ENCODE measurements at places on chromosomes 1 and 21.

DNA sequence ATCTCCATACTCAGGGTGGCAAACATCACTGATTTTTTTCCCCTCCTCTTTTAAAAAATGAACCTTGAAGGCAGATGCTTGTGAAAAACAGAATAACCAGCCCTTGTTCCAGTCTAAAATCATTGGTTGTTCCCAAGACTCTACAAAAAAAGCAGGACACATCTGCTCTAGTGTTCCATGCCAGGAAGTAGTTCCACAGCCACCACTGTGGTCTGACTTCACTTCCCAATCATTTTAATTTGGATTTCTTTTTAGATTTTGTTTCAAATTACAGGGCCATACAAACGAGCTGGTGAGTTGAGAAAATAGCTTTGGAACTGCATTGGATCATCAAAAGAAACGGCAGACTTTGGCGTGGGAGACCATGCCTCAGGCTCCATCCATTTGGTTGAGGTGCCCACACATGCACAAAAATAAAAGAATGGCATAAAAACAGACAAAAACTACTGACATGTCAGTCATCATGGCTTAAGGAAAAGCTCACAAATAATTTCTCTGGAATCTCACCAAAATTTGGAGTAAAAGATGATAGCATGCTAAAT lies 210.0 kb downstream of the GABPA start:
- no peak for DNase-seq

GRCh38 chr1:199404976-199405375 lies 622.5 kb upstream of the NR5A2 start:
- no peak for DNase-seq

- DNase-seq = no peak
Observed at GRCh38 chr1:55423376-55423775, 208.2 kb upstream of the USP24 start.

DNA sequence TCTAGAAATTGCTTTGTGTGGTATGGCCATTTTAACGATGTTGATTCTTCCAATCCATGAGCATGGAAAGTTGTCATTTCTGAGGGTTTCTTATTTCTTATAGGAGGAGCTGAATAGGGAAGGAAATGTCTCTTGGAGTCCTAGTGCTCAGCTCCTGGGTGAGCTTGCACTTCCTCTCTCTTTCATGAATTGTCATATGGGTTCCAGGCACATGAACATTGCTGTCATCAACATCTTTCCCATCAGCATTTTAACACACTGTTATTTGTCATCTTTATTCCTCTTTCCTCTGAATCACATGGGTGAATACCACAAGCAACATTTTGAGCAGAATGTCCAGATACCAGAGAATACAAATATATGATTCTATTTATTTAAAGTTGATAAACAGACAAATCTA lies 23.4 kb downstream of the SLAMF6 start:
- DNase-seq = no peak

DNA sequence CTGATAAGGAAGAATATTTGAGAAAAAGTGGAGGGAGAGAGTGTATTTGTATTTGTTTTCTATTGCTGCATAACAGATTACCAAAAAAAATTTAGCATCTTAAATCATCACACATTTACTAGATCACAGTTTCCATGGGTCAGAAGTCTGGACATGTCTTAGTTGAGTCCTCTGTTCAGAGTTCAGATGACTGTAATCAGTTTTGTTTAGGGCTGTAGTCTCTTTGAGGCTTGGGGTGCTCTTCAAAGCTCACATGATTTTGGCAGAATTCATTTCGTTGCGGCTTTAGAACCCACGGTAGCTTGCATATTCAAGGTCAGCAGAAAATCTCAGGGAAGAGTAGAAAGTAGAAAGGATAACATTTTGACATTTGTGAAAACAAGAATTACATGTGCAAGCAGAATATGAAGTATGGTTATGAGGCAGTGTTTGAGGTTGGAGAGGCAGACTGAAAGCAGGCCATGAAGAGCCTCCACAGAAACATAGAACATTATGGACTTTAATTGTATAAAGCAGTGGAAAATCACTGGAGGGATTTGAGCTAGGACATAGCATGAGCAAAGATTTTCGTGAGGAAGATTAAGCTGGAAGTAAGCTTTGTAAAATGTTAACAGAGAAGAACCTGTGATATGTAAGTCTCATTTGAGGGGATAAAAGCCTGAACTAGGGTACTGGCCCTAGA lies 110.6 kb upstream of the GPR52 start:
- no peak for DNase-seq

DNA sequence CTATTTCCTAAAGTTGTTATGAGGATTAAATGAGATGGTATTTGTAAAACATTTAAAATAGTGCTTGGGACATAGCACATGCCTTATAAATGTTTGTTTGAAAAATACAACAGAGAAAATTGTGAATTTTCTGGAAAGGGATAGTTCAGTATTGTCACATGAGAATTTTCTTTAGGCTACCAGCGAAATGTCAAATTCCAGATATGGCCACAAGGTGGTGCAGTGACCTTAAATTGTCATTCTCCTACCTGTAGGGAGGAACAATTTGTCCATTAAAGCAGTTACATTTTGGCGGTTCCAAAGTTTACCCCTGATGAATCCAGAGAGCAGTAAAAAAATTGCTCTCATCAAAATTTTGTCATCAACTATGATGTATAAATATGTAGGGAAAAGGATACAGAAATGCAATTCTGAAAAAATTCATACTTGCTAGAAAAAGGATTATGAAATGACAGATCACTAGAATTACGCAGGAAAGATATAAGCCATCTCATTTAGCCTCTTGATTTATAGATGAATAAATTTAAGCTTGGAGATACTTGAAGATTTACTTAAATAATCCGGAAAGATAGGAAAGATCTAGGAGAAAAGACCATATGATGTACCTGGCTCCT lies 50.2 kb upstream of the TSHB start:
- peak; percentile 34 for DNase-seq

DNA sequence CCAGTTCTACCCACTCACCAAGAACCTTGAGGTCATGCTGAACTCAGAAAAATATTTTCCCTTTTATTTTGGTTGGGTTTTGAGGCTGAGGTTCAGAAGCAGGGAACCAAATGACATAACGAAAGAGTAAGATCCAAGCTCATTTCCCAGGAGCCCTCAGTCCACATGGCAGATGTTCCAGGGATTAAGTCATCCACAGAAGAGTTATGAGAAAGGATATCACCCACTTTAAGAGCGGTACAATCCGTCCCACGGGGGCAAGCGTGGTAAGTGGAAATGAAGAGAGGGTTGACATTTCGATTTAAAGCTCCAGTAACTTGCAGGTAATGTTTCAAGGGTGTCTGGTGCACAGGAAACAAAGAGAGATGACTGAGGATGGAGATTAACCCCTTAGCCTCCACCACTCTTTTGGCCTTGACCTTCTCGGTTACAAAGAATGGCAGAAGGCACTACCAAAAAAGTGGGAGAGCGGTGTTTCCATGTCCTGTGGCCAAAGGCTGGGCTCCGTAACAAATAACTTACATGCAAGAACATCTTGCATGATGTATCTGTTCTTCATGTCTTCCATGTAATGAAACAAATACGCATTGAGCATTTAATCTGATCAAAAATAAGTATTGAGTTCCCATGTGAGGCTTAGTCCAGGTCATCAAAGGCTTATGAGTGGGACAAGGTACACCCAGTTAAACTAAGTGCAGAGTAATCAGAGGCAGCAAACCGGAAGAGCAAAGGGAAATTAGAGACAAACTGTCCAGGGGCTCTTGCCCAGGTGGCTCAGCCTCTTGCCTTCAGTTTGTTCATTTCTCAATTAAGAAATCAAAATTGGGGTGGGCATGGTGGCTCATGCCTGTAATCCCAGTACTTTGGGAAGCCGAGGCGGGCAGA lies 241.4 kb downstream of the TOMM20 start:
- no peak for DNase-seq

DNA sequence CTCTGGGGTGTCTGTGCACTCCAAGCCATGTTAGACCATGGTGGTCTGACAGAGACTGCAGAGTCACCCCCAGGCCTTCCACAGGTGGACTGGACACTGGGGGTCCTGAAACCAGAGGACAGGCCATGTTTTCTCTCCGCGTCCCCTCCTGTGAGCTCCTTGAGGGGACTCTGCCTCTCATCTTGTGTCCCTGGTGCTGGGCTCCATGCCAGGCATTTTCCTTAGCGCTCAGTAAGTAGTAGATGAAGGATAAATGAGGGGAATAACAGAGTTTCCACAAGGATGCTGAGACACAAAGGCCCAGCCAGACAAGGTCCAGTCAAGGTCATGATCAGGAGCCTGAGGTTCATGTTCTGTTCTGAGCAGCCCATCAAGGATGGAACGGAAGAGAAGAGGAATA lies 57.4 kb downstream of the FAM163A start:
- no peak for DNase-seq

DNA sequence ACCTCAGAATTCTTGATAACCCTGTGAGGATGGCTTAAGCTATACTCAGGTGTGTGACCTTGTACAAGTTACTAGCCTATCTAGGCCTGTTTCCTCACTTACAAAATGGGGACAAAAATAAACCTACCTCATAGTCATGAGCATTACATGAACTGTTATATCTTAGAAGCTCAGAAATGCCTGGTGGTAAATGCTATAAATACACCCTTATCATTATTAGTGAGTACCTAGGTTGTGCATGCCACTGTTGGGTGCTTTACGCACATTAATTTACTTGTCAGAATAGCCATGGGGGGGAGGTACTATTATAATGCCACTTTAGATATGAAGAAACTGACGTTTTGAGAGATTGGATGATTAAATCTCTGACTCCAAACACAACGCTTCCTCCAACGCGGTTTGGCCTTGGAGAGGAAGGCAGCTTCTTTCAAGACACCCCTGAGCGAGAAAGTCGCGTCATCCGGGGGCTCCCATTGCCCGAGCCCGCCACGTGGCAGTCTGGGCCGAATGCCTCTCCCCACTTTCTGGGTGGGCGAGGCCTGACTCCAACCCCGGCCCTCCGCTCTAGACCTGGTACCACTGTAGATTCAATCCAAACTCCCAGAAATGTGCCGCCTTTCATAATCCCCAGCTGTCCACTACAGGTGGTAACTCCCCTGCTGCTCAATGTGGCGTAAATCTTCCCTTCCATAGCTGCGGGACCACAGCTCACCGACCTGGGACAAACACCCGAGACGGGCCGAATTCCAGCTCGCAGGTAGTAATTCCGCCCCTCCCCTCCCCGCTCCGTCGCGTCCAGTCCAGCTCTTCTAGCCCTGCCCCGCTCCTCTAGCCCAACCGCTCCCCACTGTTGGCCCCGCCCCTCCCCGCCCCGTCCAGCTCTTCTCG lies 771 bp upstream of the RAD54L start:
- no peak for DNase-seq

DNA sequence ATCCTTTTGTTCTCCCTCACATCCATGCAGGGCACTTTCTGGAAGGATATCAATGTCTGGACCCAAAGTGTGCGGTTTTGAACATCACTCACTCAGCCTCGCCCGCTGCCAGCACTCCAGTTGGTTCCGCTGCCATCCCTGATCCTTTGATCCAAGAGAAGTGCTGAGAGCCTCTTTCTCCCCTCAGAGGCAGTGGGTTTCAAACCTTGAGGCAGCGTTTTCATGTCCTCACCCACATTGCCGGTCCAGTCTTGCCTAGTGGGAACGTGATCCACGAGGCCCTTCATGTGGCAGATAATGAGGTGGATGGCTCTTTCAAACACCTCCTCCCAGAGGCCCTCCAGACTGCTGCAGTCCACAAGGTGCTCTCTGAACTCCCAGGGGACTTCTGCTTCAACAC lies 122.2 kb downstream of the ACTL8 start:
- no peak for DNase-seq

DNA sequence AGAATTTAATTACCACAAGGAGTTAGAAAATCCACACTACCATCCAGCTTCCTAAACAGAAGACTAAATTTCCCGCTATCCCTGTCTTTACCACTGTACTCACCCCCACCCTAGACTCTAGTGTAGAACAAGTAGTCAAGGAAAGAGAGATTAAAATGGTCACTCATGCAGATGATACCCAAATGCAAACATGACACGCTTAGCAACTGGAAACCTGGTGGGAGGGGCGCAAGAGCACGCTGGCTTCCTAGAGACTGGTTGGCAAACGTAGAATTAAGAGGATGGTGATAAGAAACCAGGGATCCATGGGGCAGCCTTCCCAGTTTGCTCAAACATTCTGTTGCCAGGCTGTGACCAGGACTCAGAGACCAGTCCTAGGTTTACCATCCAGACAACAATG lies 9.9 kb upstream of the LDLRAD1 start:
- no peak for DNase-seq

DNA sequence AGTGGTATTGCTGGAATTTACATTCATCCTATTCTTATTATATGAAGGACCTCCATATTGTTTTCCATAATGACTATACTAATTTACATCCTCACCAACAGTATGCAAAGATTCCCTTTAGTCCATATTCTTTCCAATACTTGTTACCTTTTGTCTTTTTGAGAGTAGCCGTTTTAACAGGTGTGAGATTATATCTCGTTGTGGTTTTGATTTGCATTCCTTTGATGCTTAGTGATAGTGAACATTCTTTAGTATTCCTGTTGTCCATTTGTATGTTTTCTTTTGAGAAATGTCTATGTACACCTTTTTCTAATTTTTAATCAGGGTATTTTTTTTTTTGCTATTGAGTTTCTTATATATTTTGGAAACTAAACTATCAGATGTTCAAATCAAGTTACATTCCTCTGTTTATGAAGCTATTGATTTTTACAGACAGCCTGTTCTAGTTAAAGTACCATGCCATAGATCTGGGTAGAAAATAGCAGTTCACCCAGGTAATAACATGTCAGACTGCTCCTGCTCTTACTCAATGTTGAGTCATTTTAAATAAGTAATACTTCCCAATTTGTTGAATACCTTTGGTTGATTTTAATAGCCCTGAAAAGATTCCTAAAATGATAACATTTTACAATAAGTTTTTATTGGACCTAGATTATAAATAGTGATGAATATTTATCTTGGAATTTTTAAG lies 1108.7 kb downstream of the NCAM2 start:
- no peak for DNase-seq

GRCh38 chr1:61392409-61393242 lies 310.3 kb downstream of the NFIA start:
- no peak for DNase-seq

GRCh38 chr1:152960452-152961044 lies 9.9 kb upstream of the SPRR4 start:
- no peak for DNase-seq

GRCh38 chr1:41356752-41357151 lies 4.5 kb upstream of the FOXO6 start:
- DNase-seq = no peak

DNA sequence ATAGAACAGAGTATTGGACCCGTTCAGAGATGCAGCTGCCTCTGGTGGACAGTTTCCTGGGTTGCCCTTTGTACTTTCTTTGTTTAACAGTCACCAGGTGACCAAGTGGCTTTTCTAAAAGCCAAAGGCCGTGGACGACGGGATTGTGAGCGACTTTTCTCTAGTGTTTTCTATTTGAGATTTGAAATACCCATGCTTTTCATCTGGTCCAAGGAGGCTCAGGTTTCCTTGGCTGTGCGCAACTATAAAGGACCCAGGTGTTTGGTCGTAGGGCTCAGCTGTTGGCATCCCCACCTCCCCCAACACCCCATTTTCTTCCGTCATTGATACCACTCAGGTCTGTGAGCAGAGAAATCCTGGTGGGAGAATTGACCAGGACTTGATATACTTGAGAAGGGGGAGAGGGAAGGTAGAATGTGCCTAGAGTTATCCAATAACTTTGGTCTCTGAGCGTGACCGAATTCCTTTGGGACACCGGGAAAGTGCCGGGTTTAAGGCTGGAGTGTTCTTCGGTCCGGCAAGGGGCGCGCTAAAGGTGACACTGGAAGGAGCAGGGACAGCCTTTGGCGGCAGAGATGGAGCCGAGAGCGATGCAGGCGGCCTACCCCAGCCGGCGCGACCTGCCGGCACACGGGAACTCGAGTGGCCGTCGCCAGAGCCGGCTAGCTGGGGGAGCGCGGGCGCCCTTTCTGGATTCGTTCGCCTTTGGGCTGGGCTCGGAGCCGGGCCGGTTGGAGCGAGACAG lies 83.4 kb upstream of the BMP8A start:
- DNase-seq = no peak

- no peak for DNase-seq
Observed at GRCh38 chr1:207414606-207415108, 39.5 kb upstream of the CR2 start.
